ENCODE measurements at places on chromosomes 2 and 18. TPM values are rescaled to one million over a fixed set of nuclear protein-coding genes. Genes with fewer than 3 reads are reported as not detected.

Gene COLEC12
- 5.5 TPM for total RNA-seq

DNA sequence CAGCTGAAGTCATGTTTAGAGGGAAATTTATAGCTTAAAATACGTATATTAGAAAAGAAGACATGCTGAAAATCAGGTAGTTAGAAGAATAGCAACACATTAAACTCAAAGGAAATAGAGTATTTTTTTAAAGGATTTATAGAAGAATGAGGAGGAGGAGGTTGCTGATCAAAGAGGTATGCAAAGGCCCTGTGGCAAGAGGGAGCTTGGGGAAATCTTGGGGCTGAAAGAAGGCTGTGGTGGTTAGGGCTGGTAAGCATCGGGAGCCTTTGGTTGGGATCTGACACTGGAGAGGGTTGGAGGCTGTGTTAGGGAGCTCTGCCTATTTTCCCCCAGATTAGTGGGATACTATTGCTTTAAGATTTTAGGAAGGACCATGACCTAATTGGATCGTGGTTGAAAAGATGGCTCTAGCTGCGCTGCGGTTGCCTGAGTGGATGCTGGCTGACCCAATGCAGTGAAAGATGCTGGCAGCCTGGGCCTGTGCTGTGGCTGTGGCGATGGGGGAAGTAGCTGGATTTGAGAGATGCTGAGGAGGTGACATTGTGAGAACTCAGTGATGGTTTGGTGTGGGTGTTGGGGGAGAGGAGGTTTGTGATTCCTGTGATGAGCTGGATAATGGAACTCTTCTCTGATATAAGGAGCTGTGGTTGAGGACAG, 11.7 kb downstream of the DGKD start:
- DNase-seq: no peak

DNA sequence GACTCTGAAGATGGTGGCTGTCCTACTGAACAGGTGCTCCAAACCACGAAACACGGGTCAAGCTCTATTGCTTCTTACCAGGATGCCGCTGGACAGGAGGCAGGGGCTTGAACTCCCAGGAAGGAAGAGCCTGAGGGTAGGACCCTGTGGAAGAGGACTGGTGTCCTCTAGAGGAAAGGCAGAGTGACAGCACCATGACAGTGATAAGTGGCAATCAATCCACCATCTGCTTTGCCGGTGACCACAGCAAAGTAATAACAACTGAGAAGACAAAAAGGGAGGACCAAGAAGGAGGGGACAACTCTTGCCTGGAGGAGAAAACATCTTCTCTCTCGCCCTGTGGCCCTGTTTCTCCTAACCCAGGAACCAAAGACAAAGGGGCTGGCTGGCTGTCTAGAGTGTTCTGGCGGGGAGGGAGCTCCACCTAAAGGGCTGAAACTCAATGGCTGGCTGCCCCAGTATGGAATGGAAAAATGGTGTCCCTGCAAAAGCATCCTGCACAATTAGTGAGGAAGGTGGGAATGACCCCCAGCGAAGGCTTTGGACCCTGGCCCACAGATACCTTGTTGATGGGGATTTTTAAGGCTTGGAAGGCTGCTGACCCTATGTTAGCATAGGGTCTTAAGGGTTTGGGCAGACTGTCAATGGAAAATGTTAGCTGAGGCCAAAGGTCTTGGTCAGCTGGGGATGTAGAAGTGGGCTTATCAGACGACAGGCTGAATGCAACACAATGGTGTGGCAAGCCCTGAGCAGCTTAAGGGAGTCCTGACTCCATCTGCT, 35.4 kb downstream of the PROC start:
- DNase-seq: no peak

DNA sequence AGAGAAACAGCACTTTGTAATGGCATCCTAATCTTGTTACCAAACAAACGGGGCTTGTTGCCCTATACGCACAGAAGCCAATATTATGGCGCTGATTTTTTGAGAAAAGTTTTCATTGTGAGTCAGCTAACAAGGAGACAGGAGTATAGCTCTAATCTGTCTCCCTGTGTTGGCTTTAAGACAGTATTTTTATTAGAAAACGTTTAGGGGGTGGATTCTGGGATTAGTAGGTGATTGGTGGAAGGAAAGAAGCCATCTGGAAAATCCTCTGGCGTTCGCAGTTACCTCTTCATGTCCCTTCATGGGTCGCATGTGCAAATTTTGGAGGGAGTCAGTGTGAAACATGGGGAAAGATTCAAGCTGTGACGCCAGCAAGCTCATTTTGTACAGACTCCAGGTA, 698 bp upstream of the TMEM237 start:
- peak; percentile 7 for DNase-seq

GRCh38 chr2:121501031-121501430, 29.6 kb upstream of the RNU4ATAC start:
- no peak for DNase-seq

GRCh38 chr2:85326406-85327159, 1.2 kb downstream of the TGOLN2 start:
- DNase-seq: no peak

DNA sequence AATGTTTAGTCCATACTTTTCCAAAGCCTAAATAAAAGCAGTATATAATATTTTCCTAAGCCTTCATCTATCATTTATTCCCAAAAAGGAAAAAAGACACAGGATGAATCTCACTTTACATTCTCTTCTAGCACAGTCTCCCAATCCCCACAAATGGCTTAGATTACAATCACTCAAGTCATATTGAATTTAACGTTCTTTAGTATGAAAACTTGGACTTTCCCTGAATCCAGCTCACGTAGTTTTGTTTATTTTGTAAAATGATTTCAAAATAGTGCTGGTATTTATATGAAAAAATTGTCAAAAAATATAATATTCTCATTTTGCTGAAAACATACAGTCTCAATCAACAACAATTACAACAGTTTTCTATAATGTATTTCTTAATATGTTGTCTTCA, 137.7 kb upstream of the CCDC150 start:
- no peak for DNase-seq

DNA sequence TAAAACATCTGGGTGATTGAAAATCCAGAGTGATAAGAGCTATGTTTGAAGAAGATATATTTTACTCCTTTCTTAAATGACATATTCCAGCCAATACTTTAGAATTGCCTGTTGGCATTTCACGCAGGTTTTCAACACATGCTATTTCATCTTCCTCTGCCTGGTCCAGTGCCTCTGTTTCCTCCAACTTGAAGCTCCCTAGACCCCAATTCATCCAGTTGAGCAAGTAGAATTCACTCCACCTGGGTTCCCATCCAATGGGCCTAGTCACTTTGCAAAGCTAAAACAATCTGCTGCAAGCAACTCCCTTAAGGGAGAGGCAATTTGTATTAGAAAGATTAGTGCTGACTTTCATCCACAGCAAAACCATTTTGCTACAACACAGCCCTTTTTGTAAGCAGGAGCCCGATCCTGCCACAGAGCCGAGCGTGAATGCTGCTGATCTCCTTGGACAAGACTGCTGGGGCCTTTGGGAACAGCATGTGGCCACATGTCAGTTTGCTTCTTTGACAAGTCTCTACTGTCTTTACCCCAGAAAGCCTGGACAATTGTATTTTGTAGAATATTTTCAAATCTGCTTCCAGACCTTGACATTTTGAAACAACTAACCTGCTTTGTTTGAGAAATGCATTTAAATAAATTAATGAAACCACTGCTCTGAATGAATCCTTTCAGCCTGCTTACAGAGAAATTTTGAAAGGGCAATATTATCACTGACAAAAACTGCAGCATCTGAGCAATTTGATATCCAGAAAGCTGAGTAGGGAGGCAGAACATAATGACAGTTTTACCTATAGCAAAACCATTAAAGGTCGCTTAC, 259.1 kb downstream of the TDRD15 start:
- no peak for DNase-seq

DNA sequence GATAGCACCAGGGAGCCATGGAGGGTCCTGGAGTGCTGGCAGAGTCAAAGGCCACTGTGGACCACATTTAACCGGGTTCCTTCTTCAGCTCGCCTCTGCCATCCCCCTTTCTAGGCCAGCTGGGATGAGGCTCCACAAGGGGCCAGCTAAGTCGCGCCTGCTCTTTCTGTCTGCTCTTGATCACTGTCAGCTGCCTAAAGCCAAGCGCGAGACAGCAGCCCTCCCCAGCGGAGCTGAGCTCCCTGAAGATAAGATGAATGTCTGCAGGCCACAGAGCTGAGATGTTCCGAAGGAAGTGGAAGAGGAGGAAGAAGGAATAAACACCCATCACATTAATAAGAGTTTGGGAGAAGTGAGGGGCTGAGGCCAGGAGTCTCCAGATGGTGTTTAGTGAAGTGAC, 99.6 kb downstream of the CELF4 start:
- no peak for DNase-seq

Gene FMNL2
- 8.1 TPM for total RNA-seq

DNA sequence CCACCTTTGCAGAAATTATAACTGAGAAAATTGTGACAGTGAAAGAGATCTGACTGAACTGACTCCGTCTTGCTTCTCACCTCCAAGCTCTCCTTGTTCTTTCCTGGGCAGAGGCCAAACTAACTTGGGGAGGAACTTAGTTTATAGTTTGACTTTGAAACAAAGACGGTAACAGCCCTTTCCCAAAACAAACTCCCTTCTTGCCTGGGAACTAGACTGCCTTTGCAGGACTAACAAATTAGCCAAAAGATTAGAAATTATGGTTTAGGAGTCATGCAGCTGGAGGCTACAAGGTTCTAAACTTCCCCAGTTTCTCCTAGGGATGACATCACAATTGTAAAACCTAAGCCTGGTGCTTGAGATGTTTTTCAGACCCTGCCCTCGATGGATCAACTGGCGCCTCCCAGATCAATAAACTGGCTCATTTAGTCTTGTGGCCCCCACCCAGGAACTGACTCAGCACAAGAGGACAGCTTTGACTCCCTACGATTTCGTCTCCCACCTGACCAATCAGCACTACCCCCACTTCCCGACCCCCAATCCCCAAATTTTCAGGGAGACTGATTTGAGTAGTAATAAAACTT, 137.7 kb downstream of the ALPK2 start:
- no peak for DNase-seq

- DNase-seq: no peak
Observed at GRCh38 chr2:106140913-106141312, 53.2 kb downstream of the UXS1 start.

GRCh38 chr2:45009303-45009927, at the start of gene SIX2:
Gene SIX2, minus strand, starts transcription at chr2:45009452. Its CDS starts 342 bp downstream, at chr2:45009110.
- peak; percentile 95 for DNase-seq

GRCh38 chr2:174334781-174335251, at the start of gene SP9:
Gene SP9, plus strand, starts transcription at chr2:174334954. Its CDS starts 139 bp downstream, at chr2:174335093.
- no peak for DNase-seq

DNA sequence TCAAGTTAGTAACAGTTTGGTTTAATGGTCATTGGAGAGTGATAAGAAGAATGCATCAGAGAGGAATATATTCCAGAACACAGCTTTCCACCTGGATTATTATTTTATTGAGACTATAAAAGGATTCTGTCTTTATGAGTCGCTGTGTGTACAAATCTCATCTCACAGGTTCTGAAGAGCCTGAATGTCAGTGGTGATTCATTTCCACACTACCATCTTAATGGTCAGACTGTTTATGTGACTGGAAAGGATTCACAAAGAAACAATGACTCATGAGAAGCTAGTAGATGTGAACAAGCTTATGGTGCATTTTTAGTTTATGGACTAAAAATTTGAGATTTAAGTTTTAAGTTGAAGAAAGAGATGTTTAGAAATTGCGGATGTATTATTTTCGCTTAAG, 685.4 kb upstream of the NRXN1 start:
- DNase-seq: no peak
